ENCODE measurements at places on chromosomes 1 and 21. TPM values are rescaled to one million over a fixed set of nuclear protein-coding genes. Genes with fewer than 3 reads are reported as not detected.

CAMK1G gene
- not detected for polyA plus RNA-seq

RNU1-4 gene
- polyA plus RNA-seq: 206 TPM

AZIN2 gene
- polyA plus RNA-seq: 1.4 TPM

CHIA gene
- polyA plus RNA-seq: not detected

BSND gene
- not detected for polyA plus RNA-seq

OPRD1 gene
- polyA plus RNA-seq: not detected

C8A gene
- not detected for polyA plus RNA-seq

S100A16 gene
- 1,770 TPM for polyA plus RNA-seq

CTNNBIP1 gene
- polyA plus RNA-seq: 26.6 TPM

BTG3 gene
- 15.9 TPM for polyA plus RNA-seq

LRRC38 gene
- not detected for polyA plus RNA-seq

STYXL2 gene
- polyA plus RNA-seq: not detected

IL23R gene
- polyA plus RNA-seq: not detected

MMEL1 gene
- 3.4 TPM for polyA plus RNA-seq
